Activated CD4-positive, alpha-beta T cell treated with anti-CD3 and anti-CD28 coated beads, Interleukin-2, amount 10 ng/mL, durations not matched to agents 24 days and 14 days (primary cell): ENCODE measurements at places on chromosomes 11 and 22.

DNA sequence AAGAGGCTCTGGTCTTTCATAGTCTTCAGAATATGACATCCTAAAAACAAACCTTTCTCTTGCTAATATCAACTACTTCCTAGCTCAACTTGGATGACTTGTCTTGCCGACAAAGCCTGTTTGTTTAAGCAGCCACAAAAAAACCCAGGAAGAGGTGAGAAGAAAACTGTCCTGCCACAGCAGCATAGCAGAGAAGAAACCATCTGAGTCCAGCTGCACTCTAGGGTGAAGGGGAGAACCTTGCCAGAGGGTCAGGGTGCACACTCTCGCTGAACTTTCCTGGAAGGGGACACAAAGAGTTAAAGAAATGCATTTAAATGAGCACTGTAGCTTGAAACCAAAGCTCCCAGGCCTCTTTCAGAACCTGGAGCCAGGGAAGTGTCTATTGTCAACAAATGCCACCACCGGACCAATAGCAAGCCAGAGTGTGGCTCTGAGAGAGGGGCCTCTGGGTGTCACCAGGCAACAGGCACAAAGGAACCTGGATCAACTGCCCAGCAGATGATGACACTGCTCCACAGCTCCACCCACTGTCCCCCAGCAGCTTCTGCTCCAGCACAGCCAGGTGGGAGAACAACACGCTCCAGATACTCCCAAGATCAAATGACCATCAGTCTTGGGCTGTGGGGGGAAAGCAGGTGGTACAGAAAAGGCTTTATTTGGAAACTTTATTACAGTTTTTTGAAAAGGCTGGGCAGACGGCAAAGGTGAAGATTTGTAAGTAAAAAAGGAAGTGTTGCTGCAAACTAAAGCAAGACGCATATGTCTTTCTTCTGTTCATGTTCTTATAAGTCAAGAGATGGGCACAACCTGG lies 105.7 kb downstream of the RASSF10 start:
- H3K27ac ChIP-seq = no peak overlapping the region
- no peaks in the 10 kb centered on the region for H3K4me1 ChIP-seq
- H3K27me3 ChIP-seq = peaks cover 9% of the 10 kb centered on the region
- peak; percentile 52 for DNase-seq
- H3K4me3 ChIP-seq = no peak overlapping the region

DNA sequence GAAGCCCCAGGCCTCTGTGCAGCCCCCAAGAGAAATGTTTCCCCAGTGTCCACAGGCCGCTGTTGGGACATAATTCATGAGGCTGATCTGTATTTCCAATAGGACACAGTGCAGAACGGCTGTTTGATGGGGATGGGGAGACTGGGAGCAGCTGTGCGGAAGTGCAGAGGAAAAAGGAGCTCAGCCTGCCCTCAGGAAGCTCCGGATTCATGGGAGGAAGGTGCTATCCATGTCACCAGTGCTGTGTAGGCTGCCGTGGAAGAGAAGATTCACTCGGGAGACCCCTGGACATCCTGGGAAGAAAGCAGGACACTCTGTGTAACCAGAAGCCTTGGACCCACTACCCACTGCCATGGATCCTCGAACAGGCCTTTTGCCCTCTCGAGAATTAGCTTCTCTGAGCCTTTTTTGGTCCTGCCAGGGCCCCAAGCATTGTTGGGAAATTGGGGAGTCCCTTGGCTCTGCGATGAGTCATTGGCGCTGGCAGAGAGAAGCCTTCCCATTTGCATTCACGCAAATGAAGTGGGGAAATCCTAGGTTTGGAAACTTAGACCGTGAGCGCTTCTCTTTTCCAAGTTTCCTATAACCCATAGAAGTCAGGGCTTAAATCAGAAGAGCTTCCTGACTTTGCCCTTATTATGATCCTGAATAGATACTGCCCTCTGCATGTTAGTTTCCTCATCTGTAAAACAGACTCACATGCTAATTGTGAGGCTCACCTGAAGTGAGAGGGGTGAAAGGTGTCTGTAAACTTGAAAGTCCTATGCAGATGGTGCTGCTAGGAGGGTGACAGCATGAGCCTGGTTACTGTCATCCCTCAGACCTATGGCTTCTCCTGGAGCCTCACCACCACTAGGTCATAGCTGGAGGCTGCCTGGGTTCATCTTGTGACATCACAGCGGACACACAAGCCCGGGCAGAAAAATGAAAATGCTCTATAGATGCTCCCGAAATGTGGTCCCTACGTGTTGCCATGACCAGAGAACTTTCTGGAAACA lies 229.2 kb upstream of the B3GAT1 start:
- H3K4me3 ChIP-seq = no peak overlapping the region
- H3K27ac ChIP-seq = no peak overlapping the region
- H3K4me1 ChIP-seq = no peaks in the 10 kb centered on the region

DNA sequence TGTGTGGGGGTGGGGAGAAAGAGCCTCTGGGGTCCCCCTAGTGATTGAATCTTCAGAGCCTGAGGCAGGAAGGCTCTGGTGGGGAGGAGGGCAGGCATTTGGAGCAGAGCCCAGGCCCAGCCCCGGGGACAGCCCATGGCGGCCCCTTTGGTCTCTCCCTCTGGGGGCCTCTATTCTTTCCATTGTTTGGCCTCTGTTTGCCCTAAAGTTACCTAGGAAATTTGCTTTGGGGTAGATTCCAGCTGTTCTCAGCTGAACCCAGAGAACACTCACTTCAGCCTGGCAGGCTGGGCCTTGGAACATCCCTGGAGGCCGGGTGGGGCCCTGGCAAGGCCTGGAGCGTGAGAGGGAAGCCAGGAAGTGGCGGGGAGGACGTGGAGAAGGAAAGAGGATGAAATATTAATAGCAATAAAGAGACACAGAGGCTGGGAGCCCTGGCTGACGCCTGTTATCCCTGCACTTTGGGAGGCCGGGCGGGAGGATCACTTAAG lies 22.9 kb upstream of the A4GALT start:
- H3K27me3 ChIP-seq = no peaks in the 10 kb centered on the region
- DNase-seq = no peak
- no peak overlapping the region for H3K27ac ChIP-seq

- H3K4me1 ChIP-seq = no peaks in the 10 kb centered on the region
- no peaks in the 10 kb centered on the region for H3K36me3 ChIP-seq
- no peak overlapping the region for H3K4me3 ChIP-seq
- H3K27ac ChIP-seq = no peak overlapping the region
- H3K27me3 ChIP-seq = no peaks in the 10 kb centered on the region
Observed at GRCh38 chr22:46108564-46109473, 41.5 kb upstream of the PPARA start.

GRCh38 chr11:94737171-94737611 lies 31.0 kb upstream of the AMOTL1 start:
- H3K4me1 ChIP-seq = peaks cover 26% of the 10 kb centered on the region
- H3K4me3 ChIP-seq = no peak overlapping the region
- peaks cover 16% of the 10 kb centered on the region for H3K27me3 ChIP-seq
- H3K27ac ChIP-seq = no peak overlapping the region

DNA sequence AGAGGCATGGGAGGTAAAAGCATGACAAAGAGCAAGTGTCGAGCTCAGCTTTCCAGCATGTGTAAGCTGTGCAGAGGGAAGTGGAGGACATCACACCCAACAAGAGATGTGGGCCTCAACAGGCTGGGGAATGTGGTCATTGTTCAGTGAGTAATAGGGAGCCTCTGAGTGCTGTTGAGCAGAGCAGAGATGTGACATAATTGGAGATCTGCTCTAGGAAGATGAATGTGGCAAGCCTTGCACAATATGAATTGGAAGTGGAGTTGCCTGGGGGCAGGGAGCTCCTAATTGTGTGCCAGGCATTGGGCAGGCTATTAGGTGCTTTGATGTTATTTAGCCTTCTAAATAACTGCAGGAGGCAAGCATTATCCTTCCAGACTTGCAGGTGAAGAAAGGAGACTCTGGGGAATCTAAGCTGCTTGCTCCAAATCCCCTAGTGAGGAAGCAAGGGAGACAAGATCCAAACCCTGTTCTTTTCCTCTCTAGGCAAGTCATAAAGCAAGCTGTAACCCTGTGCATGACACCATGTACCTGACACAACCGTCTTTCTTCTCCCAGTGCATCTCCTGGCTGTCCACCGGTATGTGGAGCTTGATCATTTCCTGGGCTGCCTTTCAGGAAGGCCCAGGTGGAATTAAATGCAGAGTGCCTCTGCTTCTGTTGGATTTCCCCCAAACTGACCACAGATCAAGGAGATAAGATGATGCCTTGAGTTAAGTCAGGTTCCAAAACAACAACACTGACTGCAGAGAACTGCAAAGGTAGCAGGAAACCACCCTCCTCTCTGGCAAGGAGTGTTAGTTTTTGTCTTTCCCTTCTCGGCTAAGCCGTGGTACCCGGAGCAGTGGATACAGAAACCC lies 221.4 kb downstream of the TENM4 start:
- no peaks in the 10 kb centered on the region for H3K4me1 ChIP-seq
- no peak overlapping the region for H3K4me3 ChIP-seq
- H3K36me3 ChIP-seq = no peaks in the 10 kb centered on the region
- DNase-seq = no peak

DNA sequence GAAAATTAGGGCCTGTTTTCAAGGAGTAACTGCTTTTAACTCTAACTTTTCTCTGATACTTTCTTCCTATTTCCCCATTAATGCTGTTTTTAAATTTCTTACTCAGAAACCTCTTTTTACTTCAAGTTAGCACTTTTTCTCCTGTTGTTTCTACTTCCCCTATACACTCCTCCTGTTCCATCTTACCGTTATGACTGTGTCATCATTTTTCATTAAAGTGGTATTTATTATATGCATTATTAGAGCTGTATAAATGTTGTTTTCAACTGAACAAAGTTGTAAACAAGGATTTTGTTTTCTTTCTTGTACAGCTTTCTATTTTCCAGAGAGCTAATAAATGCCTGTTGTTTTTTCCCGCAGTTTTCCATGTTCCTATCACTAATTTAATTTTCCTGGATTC lies 84.6 kb downstream of the EXT2 start:
- peaks cover 3% of the 10 kb centered on the region for H3K4me1 ChIP-seq
- H3K27ac ChIP-seq = no peak overlapping the region
- H3K36me3 ChIP-seq = no peaks in the 10 kb centered on the region
- DNase-seq = no peak

- H3K36me3 ChIP-seq = no peaks in the 10 kb centered on the region
- no peak overlapping the region for H3K4me3 ChIP-seq
- peaks cover 6% of the 10 kb centered on the region for H3K27me3 ChIP-seq
- DNase-seq = peak; percentile 86
- H3K27ac ChIP-seq = no peak overlapping the region
Observed at GRCh38 chr11:127843483-127844396, 743.6 kb downstream of the ETS1 start.

DNA sequence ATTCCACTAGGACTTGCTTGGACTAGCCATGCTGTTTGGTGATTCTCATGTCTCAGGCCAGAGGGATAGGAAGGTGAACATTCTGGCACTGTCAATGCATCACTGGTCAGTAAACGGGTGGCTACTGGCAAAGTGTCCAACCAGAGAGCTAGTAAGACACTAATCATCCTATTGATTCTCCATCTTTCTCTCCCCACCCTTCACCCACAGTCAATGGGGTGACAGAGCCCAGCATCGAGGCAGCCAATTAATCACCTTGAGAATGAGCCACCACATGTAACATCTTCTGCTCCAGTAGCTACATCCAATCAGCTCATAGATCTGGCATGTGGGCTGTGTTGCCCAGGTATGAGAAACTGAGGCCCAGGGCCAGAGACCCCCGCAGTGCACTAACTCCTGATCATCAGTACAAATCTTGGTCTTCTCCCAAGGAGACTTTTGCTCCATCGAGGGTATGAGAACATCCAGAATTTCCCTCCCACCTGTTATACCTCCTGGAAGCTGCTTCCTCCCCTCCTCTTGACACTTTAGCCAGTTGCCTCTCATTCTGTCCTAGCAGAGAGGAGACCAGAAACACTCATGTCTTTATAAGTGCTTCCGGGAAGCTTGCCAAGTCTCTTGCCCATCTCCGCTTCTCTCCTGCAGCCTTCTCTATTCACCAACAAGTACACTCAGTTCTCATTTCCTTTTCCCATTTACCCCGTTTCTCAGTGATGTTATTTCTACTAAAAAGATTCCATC lies 17.0 kb downstream of the HTR3A start:
- H3K4me1 ChIP-seq = peaks cover 2% of the 10 kb centered on the region
- H3K4me3 ChIP-seq = no peak overlapping the region
- H3K36me3 ChIP-seq = no peaks in the 10 kb centered on the region
- H3K27me3 ChIP-seq = peaks cover 8% of the 10 kb centered on the region
- DNase-seq = no peak

DNA sequence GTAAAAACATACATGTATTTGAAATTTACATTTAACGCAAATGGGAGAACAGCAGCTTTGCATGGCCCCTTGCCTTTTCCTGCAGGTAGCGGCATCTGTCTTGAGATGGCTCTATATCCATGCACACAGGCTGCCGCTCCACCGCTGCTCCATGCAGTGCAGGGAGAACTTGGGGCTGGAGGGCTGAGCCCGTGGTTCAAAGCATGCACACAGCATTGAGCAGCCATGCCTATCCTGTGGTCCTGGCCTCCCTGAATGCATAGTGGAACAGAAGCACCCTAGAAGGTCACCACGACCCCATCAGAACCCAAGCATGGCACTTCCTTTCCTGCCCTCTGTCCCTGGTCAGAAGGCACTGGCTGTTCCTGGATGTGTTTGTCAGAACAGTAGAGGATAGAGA lies 35.0 kb upstream of the TP53I11 start:
- H3K4me3 ChIP-seq = no peak overlapping the region
- H3K36me3 ChIP-seq = no peaks in the 10 kb centered on the region
- peaks cover 2% of the 10 kb centered on the region for H3K27me3 ChIP-seq
- no peaks in the 10 kb centered on the region for H3K4me1 ChIP-seq
- DNase-seq = no peak

DNA sequence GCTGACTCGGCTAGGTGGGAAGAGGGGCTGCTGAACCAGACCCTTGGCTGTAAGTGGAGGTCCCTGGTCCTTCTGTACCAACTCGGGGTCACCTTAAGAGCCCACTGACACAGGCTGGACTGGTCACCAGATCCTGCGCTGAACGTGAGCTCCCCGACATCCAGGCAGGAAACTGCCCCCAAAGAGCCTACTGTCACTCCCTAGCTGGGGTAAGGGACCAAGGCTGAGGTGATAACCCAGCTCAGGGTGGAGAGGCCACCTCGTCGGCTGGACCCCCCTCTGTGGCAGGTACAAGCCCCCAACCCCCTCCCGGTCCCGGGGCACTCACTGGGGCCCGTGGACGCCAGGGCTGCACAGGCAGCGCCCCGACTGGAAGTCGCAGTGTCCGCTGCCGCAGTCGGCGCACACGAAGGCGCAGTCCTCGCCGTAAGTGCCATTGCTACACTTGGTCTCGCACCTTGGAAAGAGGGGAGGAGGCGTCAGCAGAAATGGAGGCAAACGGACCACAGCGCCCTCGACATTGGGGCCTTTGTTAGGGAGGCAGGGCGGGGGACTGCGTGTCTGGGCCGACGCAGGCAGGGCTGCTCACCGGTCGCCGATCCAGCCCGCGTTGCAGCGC lies 7.4 kb downstream of the SCARF2 start:
- H3K4me3 ChIP-seq = peak overlapping the region; percentile 81
- DNase-seq = peak; percentile 71
- H3K27ac ChIP-seq = no peak overlapping the region

GRCh38 chr11:20048246-20048645 lies 112.0 kb downstream of the DBX1 start:
- H3K27ac ChIP-seq = no peak overlapping the region
- no peak overlapping the region for H3K4me3 ChIP-seq
- H3K36me3 ChIP-seq = no peaks in the 10 kb centered on the region
- no peaks in the 10 kb centered on the region for H3K4me1 ChIP-seq
